ENCODE measurements at places on chromosomes 13 and 19.

DNA sequence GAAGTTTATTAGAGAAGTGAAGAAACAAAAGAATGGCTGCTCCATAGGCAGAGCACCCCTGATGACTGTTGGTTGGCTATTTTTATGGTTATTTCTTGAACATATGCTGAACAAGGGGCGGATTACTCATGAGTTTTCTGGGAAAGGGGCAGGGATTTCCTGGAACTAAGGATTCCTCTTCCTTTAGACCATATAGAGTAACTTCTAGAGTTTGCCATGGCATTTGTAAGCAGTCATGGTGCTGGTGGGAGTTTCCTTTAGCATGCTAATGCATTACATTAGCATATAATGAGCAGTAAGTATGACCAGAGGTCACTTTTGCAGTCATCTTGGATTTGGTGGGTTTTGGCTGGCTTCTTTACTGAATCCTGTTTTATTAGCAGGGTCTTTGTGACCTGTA lies 38.7 kb upstream of the PCDH8 start:
- no peak for DNase-seq

- DNase-seq, result no peak
Measured at GRCh38 chr19:15291089-15291488, 41.2 kb downstream of the BRD4 start.

- no peak for DNase-seq
Measured at GRCh38 chr19:16836115-16837034, 7.2 kb downstream of the SIN3B start.

DNA sequence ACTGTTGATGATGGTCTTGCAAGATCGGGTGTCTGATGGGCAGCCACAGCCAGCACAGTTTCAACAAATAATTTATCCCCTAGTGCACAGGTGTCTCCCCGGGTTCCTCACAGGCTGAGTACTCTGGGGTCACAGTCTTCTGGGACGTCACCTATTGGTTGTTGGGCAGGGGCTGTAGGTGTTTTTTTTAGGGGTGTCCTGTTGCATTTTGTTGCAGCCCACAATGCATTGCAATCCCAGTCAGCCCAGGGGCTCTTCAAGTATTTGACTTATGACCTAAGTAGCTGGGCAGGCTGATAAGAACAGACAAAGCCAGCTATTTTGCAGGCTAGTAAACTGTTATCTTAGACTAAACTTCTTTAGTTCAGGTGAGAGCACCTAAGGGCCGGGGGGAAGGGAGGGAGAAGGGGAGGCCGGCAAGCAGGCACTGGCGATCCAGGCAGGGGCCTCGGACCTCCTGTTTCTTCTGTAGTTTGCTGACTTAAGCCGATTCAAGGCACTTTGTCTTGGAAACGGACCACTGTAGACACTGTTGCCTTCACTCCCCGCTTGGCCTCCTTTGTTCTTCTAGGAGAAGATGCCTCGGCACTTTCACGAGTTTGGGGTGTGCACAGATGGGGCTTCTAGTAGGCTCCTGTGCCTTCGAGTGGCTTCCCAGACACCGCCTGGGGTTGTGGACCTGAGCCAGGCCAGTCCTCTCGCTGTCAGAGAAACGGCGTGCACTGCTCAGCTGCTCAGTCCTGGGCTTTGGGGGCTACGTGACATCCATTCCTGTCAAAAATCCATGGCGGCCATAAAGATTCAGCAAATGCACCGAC lies 33.9 kb upstream of the GRTP1 start:
- peak; percentile 31 for DNase-seq

- peak; percentile 76 for DNase-seq
Measured at GRCh38 chr19:12782424-12783290, 7.3 kb upstream of the HOOK2 start.

DNA sequence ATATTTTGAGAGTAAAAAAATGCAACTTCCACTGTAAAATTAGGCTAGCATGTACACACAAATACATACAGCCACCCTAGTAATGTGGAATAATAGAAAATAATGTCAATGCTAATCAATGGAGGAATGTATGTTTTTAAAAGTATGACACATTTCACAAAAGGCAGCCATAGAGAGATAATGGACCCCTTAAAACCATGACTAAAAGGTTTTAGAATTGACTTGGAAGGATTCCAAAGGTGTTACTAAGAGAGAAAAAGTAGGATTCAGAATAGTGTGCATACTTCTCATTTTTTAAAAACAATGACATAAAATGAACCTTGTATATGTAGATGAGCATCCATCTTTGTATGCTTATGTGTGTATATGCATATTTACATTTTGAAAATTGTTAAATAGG lies 597.9 kb upstream of the PCDH9 start:
- no peak for DNase-seq

All from ELF-1 (cell line).